Activated naive CD8-positive, alpha-beta T cell treated with anti-CD3 and anti-CD28 coated beads for 36 hours (primary cell): ENCODE measurements at places on chromosomes 11 and 22.

- no peak for DNase-seq
These were observed 5.6 kb upstream of the KCTD17 start for GRCh38 chr22:37045958-37046357.

GRCh38 chr11:128684549-128685401 is 9.1 kb upstream of the FLI1 start:
- no peak for DNase-seq

GRCh38 chr11:29255401-29255800 is 761.4 kb downstream of the KCNA4 start:
- no peak for DNase-seq

- DNase-seq: no peak
These were observed 44.4 kb downstream of the AHNAK start for GRCh38 chr11:62502030-62502730.

- DNase-seq: no peak
These were observed 22.4 kb upstream of the PARVA start for GRCh38 chr11:12354750-12355545.

GRCh38 chr11:130522284-130522961 is 74.0 kb downstream of the ADAMTS15 start:
- no peak for DNase-seq

GRCh38 chr11:114799476-114799875 is 121.1 kb downstream of the NXPE2 start:
- no peak for DNase-seq

GRCh38 chr11:64129403-64129802 is 36.5 kb downstream of the MACROD1 start:
- DNase-seq: no peak

GRCh38 chr11:47408598-47409439 is 429 bp downstream of the SLC39A13 start:
- DNase-seq: no peak

DNA sequence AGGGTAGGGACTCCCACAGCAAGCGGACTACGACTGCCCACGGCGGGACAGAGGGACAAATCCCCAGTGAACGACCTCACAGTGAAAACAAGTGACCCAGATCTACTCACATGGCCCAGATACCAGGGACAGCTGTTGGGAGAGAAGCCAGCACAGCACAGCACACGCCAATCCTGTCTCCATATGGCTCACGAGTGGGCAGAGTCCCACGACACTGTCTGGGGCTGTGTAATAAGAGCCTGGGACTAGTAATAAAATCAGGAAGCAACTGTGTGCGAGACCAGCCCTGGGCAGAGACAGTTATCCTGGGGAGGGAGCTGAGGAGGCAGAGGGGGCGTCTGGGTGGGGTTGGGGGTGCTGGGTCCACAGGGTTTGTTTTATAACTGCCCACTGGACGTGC is 385.0 kb downstream of the CTTN start:
- DNase-seq: no peak

DNA sequence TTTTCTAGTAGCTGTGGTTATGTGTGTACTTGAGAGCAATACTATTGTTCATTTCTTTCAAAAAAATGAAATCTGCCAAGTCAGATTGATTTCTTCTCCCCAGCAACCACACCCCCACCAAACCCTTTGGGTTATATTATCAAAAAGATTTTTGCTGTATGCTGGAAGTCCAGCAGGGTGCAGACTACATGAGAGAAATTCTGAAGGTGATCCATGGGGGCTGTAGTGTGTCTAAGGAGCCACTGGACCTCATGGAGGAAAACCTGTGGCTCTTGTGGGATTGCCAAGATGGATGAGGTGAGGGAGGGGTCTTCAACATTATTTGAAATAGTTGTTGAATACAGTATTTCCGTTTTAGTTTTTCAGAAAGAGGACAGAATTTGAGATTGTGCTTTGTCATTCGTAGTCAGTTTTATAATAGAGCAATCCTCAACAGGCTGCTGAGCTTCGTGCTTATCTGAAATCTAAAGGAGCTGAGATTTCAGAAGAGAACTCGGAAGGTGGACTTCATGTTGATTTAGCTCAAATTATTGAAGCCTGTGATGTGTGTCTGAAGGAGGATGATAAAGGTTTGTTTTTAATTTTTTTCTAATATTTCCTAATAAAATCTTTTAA is 3.1 kb downstream of the EIF3M start:
- DNase-seq: no peak

DNA sequence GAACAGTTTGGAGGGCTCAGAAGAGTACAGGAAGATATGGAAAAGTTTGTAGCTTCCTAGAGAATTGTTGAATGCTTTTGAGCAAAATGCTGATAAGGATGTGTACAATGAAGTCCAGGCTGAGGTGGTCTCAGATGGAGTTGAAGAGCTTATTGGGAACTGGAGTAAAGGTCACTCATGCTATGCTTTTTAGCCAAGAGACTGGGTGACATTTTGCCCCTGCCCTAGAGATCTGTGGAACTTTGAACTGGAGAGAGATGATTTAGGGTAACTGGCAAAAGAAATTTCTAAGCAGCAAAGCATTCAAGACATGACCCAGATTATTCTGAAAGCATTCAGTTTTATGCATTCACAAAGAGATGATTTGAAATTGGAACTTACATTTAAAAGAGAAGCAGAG is 27.9 kb upstream of the CABP2 start:
- no peak for DNase-seq

GRCh38 chr11:64372802-64373597 is 14.0 kb downstream of the RPS6KA4 start:
- DNase-seq: no peak

GRCh38 chr11:128568166-128568778 is 19.1 kb downstream of the ETS1 start:
- peak; percentile 29 for DNase-seq

DNA sequence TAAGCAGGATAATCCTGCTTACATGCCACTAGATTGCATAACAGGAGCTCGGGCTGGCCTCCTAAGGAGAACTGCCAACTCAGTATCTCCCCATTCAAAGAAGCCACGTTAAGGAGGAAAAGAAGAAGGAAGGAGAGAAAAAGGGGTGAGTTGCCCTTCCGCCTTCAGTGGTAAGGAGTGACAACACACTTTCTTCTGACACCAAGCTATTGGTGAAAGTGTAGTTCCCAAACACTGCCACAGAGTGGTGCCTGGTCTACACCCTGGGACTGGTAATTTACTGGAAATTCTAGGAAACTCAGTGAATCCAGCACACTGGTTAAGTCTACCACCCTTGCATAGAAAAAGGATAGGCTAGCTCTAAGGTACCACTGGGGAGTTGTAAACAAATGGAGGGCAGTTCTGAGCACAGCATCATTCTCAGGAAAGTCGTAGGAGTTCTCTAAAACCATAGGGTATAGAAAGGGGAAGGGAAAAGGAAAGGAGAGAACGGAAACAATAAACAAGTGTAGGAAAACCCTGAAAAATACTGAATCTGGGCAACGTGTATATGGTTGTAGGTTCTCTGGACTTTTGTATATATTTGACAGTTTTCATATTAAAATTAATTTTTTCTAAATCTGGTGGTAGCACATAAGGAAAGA is 58.2 kb downstream of the RRAS2 start:
- DNase-seq: peak; percentile 37

DNA sequence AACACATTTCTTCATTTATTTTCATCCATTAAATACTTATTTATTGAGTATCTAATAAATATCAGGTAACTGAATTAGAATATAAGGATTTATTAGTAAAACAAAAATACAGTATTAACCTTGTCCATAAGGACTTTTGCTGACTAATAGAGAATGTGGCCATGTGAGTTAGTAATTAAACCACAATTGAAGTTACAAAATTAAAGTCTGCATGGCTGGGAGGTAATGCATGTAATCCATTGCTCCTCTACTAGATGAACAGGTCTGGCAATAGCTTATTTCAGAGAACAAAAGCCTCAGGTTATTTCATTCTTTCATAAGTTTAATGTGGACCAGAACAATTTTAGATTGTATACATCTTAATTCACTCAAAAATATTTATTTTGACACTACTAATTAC is 9.9 kb upstream of the CARD18 start:
- DNase-seq: no peak

DNA sequence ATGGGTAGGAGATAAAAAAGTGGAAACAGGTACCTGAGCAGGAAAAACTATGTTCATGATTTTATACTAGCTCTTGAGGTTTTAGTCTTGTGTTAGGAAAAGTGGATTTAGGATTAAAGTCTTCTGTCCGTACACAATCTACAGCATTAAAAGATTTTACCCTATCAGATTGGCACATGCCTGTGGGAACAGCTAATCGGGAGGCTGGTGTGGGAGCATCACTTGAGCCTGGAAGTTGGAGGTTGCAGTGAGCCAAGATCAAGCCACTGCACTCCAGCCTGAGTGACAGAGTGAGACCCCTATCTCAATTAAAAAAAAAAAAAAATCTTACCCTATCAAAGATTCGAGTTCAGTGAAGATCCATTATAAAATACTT is 12.2 kb upstream of the CRKL start:
- no peak for DNase-seq

GRCh38 chr11:110858547-110858921 is 146.3 kb upstream of the ARHGAP20 start:
- DNase-seq: no peak

- DNase-seq: no peak
These were observed 48.3 kb downstream of the KREMEN1 start for GRCh38 chr22:29121124-29121523.

DNA sequence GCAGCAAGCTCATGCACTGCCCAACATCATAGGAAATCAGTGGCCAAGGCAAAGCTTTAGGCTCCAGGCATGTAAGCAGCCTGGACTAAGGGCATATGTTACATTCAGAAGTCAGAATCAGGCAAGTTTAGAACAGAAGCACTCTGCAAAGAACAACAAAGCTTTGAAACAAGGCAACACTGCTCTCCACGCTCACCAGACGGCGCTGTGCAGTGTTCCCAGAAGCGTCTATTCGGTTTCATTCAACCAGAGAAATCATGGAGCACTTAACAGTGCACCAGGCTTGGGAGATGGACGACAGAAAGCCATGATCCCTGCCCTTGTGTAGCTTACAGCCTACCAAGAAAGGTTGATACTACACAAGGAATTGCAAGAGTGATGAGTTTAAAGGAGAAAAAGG is 555.8 kb downstream of the BUD13 start:
- DNase-seq: no peak

DNA sequence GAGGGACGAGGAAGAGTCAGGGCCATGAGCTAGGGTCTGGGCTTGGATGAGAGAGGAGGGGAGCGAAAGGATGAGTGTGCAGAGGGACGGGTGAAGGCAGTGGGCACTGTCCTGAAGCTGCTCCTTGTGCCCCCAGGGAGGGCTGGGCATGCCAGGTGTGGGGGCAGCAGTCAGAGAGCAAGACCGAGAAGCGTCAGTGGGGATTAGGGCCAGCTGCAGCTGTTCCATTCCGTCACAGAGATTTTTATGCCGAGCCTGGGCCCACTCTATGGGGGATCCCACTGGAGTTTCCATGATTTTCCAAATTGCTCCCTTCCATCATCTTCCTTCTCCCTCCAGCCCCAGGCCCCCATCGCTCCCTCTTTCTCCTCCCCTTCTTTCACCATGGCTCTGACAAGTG is 93.2 kb downstream of the NECTIN1 start:
- DNase-seq: no peak

- DNase-seq: no peak
These were observed 1.7 kb upstream of the CD248 start for GRCh38 chr11:66318600-66318970.

- no peak for DNase-seq
These were observed 3.5 kb upstream of the UVRAG start for GRCh38 chr11:75811485-75811884.

DNA sequence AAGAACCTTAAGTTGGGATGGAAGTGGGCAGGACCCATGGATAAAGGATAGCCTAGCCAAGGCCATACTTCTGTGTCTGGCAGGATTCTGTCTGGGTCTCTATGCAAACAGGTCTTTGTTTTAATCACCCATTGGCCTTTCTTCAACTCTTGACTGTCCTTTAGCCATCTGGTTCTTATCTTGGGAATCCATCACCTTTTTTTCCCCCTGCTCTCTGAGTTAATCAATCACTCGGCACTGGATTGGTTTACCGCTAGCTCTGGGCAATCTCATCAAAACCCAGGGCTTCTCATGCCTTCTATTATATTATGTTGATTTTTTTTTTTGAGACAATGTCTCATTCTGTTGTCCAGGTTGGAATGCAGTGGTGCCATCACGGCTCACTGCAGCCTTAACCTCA is 1.8 kb upstream of the RNF169 start:
- no peak for DNase-seq

DNA sequence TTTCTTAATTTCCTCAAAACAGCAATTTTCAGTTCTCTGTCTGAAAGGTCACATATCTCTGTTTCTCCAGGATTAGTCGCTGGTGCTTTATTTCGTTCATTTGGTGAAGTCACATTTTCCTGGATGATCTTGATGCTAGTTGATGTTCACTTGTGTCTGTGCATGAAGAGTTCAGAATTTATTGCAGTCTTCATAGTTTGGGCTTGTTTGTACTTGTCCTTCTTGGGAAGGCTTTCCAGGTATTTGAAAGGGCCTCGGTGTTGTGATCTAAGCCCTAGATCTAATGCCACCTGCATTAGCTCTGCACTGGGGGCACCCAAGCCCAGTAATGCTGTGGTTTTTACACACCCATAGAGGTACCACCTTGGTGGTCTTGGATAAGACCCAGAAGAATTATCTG is 228.9 kb downstream of the GUCY1A2 start:
- DNase-seq: no peak

DNA sequence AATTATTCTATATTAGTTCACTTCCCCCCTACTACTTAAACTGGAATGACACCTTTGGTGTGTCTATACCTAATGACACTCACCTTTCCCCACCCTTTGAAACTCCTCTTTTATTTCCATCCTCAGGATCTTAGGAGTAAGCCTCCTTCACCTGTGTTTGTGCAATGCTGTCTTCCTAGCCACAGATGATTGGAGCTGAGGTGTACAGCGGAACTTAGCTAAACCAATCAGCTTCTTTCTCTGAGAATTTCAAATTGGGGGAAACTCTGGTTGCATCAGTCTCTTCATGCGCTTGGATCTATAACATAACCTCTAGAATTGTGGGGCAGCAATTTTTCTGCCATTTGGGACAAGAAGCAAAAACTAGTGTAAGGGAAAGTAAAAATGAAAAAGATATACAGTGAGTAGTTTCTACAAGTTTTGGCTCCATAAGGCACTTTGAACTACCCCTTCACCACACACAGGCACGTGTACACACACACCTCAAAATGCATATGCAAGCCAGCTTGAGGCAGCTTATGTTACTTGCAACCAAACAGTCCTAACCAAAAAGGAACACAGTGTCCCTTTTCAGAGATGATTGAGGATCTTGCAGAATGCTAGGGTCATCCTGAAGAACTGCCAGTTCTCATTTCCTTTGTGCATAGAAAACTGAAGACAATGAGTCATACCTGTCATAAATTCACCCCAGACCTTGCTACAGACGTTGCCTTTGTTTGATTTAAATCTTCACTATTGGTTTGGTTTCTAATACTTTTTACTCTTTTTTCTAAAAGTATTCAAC is 36.0 kb upstream of the LDLRAD3 start:
- no peak for DNase-seq

DNA sequence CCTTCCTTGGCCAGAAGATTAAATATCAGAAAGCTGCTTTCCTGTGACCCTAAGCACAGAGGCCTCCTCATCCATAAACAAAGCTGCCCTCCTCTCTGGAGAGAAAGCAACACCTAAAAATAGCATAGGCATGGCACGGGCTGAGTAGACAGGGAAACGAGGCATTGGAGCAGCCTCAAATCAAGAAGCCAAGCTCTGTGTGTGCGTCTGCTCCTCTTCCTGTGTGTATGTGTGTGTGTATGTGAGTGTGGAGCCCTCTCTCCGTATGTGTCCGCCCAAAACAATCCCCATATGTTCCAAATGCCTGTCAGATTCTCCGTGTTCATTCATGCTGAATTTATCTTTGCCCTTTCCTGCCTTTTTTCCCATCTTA is 24.0 kb downstream of the KCNJ5 start:
- DNase-seq: no peak
